Neural crest cell (in vitro differentiated cells): ENCODE measurements at places on chromosomes 3 and 15.

- DNase-seq = no peak
These were observed 480.7 kb upstream of the SUCLG2 start for GRCh38 chr3:68135067-68135466.

DNA sequence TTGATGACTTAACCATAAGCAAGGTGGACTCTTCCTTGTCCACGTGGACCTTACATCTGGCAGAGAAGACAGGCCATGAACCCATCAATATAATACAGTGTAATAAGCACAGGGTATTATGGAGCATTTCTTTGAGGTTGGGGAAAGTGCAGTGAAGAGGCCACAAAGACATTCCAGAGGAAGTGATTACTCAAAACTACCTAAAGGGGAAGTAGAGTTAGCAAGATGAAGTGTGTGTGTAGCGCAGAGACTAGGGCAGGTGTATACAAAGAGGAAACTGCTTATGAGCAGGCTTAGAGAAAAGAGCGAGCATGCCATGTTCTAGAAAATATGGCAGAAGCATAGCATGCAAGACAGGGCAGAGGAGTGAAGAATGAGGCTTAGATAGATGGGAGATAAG, 17.9 kb downstream of the CP start:
- no peak for DNase-seq

GRCh38 chr3:140205598-140205997, 270.6 kb downstream of the CLSTN2 start:
- DNase-seq = no peak

DNA sequence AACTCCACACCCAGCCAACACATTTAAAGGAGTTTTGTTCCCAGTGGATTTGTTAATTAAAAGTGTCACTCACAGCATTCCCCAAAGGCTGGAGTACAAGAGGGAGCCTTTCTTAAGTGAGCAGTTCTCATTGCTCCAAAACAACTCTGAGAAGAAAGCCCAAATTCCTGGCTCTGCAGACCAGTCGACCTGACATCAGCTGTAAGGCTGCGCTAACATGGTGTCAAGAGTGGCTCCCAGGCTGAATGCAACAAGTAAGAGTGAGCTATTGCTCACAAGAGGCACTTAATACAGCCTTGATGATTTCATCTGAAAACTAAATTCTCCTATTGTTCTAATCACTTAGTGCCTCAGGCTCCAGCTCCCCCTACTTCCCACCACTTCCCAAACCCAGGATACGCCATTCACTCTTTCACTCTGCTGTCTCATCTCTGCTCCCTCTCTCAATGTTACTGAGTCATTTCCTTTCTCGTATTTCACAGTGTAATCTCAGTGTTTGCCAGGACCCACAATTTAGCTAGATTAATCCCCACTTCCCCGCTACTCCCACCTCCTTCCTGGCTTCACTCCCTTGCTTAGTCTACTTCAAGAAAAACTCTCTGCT, 81.8 kb downstream of the WWTR1 start:
- no peak for DNase-seq

DNA sequence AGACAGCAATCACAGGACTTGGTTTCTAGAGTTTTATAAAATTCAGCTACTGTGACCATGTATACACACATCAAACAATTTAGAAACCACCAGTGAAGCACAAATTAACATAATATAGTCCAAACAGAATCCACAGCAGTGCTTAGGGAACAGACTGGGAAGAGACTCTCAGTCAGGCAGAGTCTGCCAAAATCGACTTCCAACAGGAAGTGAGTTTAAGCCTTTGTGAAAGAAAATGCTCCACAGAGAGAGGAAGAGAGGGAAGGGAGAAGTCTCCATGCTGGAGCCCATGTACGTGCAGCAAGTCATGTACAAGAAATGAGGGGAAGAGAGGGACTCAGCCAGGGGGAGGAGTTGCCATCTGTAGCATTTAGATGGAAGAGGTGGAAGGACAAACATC, 172.6 kb downstream of the IL5RA start:
- no peak for DNase-seq
